NCI-H510A (cell line): ENCODE measurements at places on chromosomes 5 and 9.

- no peak for DNase-seq
These were observed 262.1 kb downstream of the RFX3 start for GRCh38 chr9:3263698-3264097.

- DNase-seq: no peak
These were observed 5.5 kb upstream of the ITK start for GRCh38 chr5:157175071-157175612.

DNA sequence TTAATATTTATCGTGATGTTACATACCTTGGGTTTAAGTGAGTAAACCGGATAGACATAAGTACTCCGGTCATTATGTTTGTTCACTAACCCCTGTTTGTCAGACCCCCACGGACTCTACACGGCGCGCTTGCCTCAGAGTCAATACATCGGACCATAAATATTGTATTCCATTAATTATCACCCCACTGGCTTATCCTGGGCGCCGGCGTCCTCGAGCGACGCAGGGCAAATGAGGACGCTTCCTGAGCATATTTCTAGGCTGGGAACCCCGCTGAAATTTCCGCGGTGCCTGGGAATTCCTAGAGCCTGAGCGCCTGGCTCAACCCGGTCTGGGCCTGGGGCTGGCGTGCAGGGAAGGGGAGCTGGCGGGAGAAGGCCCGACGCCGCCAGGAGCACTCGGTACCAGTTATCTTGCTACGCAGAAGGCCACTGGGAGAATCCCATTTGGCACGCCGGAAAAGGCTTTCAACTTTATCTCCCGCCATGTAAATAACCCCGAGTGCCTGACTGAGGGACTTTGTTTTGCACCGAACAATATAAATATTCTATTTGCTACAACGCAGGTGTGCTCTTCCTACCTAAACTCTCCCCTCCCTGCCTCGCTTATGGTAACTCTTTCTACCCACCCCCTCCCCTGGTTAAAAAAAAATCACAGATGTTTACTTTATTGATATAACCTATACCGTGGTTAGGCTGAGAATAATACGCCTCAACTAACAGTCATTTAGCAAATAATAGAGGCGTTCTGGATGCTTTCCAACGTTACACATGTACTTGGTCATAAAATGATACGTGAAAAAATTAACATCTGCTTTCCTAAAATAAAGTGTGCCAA is 19.4 kb downstream of the NR2F1 start:
- no peak for DNase-seq

GRCh38 chr5:138339464-138339863 is 1.4 kb downstream of the FAM53C start:
- DNase-seq: no peak

GRCh38 chr5:138695781-138696180 is 57.4 kb upstream of the CTNNA1 start:
- DNase-seq: no peak

DNA sequence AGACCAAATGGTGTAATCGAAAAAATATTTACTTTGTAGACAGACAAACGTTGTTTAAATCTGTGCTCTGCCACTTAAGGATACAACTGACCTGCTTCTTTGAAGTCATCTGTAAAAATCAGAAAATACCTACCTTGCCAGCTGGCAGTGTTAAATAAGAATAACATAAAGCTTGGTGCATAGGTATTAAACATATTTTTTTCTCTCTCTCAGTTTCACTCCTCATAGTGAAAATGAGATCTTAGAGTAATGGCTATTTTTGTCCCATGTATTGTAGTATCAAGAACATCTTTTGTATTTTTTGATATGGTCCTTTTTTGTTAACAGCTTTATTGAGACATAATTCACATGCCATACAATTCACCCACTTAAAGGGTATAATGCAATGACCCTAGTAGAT is 17.9 kb upstream of the RANBP17 start:
- DNase-seq: no peak

DNA sequence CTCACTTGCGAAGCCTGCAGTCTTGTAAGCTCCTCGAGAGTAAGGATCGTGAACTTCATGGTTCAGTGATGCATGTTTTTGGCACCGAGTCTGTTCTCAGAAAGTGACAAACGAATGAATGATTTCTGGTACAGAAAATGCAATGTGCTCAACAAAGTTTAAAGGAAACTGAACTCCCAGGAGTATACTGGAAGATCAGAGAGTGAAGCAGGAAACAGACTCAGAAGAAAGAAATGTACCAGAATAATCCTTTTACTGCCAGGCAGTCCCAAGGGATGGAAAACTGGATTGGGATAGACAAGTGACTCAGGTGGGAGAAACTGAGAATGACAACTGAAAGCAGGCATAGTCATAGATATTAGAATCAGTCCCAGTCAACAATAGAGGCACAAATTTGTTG is 420.6 kb downstream of the CTNND2 start:
- DNase-seq: no peak

- DNase-seq: no peak
These were observed 24.8 kb downstream of the P4HA2 start for GRCh38 chr5:132202711-132203463.

DNA sequence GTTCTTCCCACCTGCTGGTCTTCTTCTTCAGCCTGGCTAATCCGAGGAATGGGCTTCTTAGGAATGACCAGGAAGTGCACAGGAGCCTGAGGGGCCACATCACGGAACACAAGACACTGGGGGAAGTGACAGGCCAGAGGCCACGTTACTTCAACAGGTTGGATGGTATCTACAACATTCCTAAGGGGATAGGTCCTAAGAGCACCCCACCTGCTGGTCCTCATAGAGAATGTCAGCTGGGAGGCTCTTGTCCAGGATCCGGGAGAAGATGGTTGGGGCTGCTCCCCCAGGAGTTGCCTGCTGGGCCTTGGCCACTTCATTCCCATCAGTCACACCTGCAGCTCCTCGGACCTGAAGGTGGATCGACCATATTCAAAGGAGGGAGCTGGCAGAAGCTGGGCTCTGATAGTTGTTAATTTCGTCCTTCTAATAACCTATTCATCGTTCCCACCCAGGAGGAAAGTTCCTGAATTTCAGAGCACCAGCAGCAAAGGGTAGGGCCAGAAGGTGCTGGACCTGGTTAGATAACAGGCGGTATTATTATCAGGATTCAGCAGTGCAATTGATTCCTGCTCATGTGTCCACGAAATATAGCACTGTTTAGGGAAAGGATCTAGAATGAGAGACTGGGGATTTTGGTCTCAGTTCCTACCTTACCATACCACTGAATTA is 1.3 kb downstream of the HINT2 start:
- no peak for DNase-seq
